ENCODE measurements at places on chromosomes 6 and 20. TPM values are rescaled to one million over a fixed set of nuclear protein-coding genes. Genes with fewer than 3 reads are reported as not detected.

The C20orf144 gene
- not detected for total RNA-seq

- DNase-seq, result no peak
These were observed 298.7 kb upstream of the TCF21 start for GRCh38 chr6:133590196-133590595.

GRCh38 chr6:143426026-143426425, 24.5 kb downstream of the ADAT2 start:
- DNase-seq, result no peak

- no peak for DNase-seq
These were observed 1.0 kb downstream of the MRPS26 start for GRCh38 chr20:3046677-3047462.

The DDX43 gene
- 3.5 TPM for total RNA-seq

GRCh38 chr20:9515214-9515585, 810 bp downstream of the LAMP5 start:
- peak; percentile 42 for DNase-seq

The DEFB124 gene
- total RNA-seq, result not detected

- DNase-seq, result no peak
These were observed 45.0 kb downstream of the EFCAB8 start for GRCh38 chr20:32903666-32904175.

DNA sequence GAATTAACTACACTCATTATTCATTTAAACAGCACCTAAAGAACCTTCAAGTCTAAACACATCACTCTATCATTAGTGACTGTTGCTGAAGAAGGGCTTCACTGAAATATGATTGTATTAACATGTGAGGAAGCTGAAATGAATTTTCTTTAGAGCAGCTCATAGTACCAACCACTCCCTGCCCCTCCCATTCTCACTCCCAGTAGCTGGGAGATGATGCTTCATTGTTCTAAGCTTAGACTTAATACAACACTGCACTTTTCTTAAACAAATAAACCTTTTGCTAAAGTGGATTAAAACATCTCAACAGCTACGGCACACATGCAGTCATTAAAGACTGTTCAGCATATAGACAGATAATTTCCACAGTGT, 63.1 kb downstream of the ATXN1 start:
- no peak for DNase-seq

DNA sequence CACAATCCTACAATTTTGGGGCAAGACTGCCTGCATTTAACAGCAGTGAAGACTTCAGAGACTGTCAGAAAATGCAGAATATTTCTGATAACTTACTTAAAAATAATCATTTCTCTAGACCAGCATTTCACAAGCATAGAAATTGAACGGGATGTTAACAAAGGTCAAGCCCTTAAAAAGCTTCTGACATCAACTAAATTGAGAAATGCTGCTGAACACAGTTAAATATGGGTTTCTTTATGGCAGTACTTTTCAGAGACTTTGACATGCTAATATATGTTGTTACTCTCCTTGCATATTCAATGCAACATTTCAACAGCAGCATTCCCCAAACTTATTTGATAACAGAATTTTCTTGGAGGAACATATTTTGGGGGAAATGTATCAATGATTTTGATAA, 84.5 kb downstream of the KIF13A start:
- DNase-seq, result no peak

GRCh38 chr20:57301026-57301425, 28.6 kb upstream of the SPO11 start:
- DNase-seq, result no peak

The PTPRT gene
- total RNA-seq, result 0.39 TPM

DNA sequence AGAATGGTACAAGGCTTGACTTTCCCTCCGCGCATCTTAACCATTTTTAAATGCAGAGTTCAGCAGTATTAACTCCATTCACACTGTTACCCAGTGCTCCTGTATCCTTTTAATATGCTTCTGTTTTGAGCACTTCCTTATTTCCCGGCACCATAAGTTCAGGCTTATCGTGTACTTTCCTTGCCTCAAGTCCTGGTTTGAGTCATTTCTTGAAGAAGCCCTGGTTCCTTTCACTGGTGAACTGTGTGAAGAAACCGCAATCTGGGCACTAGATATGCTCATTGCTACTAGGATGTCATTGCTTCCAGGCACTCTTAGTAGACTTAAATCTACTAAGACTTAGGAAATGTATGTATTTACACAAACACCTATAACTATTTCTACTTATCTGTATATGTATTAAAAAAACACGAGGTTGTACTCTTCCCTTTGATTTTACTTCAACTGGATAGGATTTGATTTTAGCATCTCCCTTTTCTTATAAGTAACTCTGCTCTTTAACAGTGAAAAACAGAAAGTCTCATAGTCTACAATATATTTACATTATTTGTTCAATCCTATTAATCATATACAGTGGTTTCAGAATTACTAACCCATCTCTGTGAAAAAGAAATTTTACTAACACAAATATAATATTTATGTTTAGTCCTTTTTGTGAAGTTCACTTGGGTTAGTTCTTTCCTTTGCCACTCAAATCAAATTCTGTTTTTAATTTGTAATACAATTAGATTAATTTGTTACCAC, 135.5 kb downstream of the CDKAL1 start:
- DNase-seq, result no peak

DNA sequence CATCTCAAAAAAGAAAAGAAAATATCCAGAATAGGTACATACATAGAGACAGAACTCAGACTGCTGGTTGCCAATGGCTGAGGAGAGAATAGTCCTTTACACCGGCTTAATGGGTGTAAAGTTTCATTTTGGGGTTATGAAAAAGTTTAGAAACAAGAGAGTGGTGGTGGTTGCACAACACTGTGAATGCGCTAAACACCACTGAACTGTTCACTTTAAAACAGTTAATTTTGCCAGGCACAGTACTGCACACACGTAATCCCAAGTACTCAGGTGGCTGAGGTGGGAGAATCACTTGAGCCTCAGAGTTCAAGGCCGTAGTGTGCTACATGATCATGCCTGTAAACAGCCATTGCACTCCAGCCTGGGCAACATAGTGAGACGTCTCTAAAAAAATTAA, 7.6 kb downstream of the ILRUN start:
- no peak for DNase-seq

GRCh38 chr6:16669227-16669626, 92.0 kb downstream of the ATXN1 start:
- DNase-seq, result no peak

The SLC35F1 gene
- total RNA-seq, result 5.4 TPM

The DNAAF9 gene
- 51.9 TPM for total RNA-seq

The CEP85L gene
- 13.3 TPM for total RNA-seq

DNA sequence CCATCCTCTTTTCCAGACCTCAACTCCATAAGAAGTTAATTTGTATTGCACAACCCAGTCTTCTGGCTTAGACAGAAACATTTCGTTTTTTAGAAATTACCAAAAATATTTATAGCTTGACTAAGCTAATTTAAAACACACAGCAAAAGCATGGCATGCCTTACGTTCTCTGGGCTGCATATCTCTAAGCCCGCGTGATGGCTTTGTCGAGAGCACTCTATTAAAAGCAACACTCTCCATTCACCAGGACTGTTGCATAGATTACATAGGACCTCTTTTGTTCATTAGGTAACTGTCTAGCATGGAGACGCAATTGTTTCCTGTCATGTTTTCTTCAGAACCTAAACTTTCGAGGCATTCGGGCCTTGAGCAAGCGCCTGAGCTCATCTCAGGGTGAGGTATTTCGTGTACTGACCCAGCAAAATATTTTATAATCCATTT, 104.5 kb downstream of the IBTK start:
- no peak for DNase-seq

The ALDH5A1 gene
- total RNA-seq, result 3.3 TPM

DNA sequence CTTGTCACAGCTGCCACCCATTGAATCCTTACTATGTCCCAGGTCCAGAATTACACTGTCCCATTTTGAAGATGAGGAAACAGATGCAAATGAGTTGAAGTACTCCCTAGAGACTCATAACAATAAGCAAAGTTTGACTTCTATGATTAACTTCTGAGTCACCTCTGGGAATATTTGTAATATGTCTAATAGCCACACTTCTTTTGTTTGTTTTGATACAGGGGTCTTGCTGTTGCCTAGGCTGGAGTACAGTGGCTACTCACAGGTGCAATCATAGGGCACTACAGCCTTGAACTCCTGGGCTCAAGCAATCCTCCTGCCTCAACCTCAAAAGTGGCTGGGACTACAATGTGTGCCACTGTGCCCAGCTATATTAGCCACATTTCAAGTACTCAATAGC, 11.4 kb upstream of the SOX12 start:
- DNase-seq, result no peak

DNA sequence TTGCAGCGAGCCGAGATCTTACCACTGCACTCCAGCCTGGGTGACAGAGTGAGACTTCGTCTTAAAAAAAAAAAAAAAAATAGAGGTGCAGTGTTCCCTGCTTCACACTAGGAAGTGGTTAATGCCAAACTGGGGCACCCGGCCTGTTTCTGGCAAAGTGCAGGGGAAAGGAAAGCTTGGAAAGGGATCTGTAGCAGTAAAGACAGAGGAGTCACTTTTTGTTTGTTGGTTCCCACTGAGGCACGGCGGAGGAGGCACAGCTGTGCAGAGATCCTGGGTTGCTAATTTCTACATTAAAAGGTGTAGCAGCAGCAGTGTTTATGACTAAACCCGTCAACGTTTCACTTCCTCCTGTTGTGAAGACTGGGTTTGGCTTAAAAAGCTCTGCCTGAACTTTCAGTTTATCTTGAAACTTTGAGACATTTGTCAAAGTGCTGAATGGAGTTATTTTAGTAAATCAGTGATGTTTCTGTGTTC, 125.6 kb downstream of the CARMIL1 start:
- DNase-seq, result no peak

- DNase-seq, result no peak
These were observed 24.5 kb upstream of the GRM4 start for GRCh38 chr6:34170346-34170745.

- DNase-seq, result no peak
These were observed 572.8 kb upstream of the BTBD3 start for GRCh38 chr20:11344939-11345338.

The RBCK1 gene
- 76.7 TPM for total RNA-seq

The PNPLA1 gene
- not detected for total RNA-seq

DNA sequence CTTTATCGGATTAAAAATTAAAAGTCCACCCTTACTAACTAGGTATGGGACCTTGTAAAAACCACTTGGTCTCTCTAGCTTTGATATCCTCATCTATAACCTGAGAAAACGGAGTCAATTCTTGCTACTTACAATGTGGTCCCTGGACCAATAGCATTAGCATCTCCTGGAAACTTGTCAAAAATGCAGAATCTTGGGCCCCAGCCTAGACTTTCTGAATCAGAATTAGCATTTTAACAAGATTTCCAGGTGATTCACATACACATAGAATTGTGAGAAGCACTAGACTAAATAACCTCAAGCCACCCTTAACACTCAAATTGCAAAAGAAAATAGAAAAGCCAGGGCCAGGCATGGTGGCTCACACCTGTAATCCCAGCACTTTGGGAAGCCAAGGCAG, 96.6 kb downstream of the RNGTT start:
- no peak for DNase-seq

GRCh38 chr6:117469791-117470190, 12.7 kb upstream of the DCBLD1 start:
- no peak for DNase-seq

The SERAC1 gene
- 19.9 TPM for total RNA-seq

GRCh38 chr6:147639279-147639678, 130.8 kb downstream of the SAMD5 start:
- no peak for DNase-seq

- DNase-seq, result no peak
These were observed 5.3 kb downstream of the NAA20 start for GRCh38 chr20:20022498-20022897.
